ENCODE measurements at places on chromosomes 5 and 9.
A peak's percentile ranks its signal among the peaks of the same experiment; 100 is the strongest.

DNA sequence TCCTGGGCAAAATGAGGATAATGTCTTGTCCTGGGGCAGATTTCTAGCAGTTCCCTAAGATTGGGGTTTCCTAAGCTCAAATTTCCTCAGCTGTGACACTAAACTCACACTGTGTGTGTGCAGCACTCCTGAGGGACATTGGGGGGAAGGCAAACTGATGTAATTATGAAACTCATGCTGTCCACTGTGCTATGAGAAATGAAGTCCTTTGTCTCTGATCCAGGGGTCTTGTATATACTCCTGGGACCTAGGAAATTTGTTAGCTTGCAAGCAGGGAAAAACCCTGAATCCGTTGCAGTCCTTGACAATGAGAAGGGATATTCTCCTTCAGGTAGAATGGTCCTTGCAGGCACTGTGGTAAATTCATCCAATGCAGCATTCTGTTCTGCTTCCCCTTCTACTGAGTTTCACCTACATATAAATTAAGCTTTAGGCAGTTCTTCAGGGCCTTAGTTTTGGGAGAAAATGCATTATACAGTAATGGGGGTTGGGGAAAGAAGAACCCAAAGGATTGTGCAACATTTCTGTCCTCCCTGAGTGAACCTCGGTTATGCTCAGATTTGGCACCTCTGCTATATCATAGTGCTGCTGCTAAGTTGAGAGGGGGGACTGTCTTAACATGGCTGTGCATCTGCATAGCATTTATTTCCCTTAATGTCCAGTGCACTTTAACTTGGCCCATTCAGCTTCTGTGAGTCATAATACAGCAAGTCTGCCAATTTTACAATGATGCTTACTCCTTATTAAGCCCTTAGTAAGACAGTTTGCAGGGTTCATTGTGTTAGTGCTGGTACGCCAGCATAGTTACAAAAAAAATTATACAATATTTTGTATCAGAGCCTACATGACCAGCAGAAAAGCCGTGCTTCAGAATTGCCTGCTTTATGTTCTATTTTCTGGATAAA lies 80.2 kb downstream of the PJA2 start:
- H3K4me3 ChIP-seq = no peak overlapping the region
- no peak overlapping the region for H3K27ac ChIP-seq
- H3K27me3 ChIP-seq = no peaks in the 10 kb centered on the region
- peaks cover 27% of the 10 kb centered on the region for H3K36me3 ChIP-seq
- DNase-seq = no peak
- no peaks in the 10 kb centered on the region for H3K4me1 ChIP-seq

- peak overlapping the region; percentile 97 for H3K4me3 ChIP-seq
- H3K4me1 ChIP-seq = peaks cover 24% of the 10 kb centered on the region
- peaks cover 11% of the 10 kb centered on the region for H3K27me3 ChIP-seq
- H3K36me3 ChIP-seq = no peaks in the 10 kb centered on the region
- H3K27ac ChIP-seq = peak overlapping the region; percentile 97
Observed at GRCh38 chr5:1386274-1386717, 41.4 kb upstream of the CLPTM1L start.

DNA sequence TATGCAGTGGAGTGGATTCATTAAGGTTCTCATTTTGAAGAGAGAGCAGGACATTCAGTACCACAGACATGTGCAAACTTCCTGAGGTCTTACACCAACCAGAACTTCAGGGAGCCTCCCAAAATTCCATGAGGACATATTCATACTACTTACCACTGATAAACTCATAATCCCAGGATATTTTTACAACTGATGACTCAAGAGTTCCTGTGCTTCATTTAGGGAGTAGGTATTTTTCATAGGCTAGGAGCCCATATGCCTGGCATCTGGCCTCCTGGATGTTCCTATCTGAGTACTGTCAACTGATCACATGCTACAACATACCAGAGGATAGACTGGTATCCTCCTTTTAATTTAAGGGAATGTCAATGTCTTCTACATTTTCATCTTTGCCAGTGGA lies 578.0 kb downstream of the EFNA5 start:
- no peaks in the 10 kb centered on the region for H3K27me3 ChIP-seq
- H3K4me3 ChIP-seq = no peak overlapping the region
- H3K4me1 ChIP-seq = no peaks in the 10 kb centered on the region
- H3K27ac ChIP-seq = no peak overlapping the region

DNA sequence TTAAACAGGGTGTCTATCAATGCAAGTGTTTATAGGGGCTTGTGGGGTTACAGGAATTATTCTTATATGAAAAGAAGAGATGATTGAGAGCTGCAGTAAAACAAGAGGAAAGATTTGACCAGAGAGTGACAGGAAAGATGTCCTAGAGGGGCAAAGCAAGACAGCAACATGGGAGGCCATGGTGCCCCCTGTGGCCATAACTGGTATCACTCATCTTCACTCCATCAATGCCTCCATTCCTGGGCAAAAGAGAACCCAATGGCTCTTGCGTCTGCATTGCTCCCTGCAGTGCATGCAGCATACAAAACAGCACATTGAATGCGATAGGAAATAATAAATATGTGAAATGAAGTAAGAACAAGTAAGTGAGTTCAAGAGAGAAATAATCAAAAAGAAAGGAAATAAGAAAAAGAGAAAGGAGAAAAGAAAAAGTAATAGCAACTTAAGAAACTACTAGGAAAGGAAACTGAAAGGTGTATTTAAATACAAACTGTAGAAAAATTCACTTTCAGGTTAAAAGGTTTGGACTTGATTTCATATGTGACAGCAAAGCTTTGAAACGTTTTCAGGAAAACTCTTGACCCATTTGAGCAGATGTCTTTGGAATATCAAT lies 206.6 kb downstream of the SEMA5A start:
- DNase-seq = no peak
- H3K4me1 ChIP-seq = no peaks in the 10 kb centered on the region

DNA sequence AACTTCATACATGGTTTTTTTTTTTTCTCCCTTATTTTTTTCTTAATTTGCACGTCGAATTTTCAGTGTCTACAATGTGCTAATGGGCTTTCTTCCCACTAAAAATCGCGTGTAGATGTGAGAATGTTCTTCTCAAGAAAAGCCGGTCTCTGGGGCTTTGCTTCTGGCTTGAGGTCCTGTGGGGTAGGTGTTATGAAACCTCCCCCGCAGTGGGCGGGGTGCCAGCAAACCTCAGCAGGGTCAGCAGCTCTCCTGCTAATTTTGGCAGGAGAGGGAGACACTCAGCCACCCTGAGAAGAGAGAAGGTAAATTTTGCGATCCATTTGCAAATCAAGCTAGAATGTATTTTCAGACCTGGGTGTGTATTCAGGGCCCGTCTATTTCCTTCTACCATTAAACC lies 59.9 kb downstream of the NPR3 start:
- no peaks in the 10 kb centered on the region for H3K4me1 ChIP-seq
- no peak overlapping the region for H3K27ac ChIP-seq
- H3K4me3 ChIP-seq = no peak overlapping the region
- peaks cover 4% of the 10 kb centered on the region for H3K27me3 ChIP-seq
- no peak for DNase-seq

- peak overlapping the region; percentile 68 for H3K27ac ChIP-seq
- H3K36me3 ChIP-seq = no peaks in the 10 kb centered on the region
- H3K4me3 ChIP-seq = peak overlapping the region; percentile 97
Observed at GRCh38 chr5:98771382-98772109, 1.9 kb upstream of the RGMB start.

DNA sequence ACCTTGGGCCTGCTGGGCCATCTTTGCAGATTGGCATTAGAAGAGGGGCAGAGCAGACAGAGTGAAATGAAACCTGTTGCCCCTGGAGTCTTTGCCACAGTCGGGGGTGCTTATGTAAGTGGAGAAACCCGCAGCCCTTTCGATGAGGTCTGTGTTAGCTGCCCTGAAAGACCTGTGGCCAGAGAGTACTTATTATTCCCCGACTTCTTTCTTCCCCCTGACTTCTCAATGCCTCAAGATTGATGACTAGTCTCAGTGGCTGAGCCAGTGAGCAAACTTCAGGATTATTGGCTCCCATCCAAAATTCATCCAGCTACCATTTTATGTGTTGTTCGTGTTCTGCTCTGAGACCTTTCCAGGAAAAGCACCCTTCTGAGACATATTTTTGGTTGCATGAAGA lies 7.6 kb downstream of the NTRK2 start:
- no peak for DNase-seq
- H3K27me3 ChIP-seq = peaks cover 2% of the 10 kb centered on the region
- no peaks in the 10 kb centered on the region for H3K36me3 ChIP-seq
- no peak overlapping the region for H3K4me3 ChIP-seq

DNA sequence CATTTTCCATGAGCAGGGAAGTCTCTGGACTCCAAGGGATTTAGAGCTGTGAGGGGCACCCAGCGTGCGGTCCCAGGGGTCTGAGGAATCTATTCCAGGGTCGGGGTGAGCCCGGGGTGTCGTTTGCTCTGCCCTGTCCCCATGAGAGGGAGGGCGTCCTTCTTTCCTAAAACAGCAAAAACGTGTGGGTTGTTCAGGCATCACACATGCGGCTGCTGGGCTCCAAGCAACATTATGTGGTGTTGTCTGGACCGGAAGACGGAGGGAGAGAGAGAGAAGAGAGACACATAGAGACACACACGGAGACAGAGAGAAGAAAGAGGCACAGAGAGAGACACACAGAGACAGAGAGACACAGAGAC lies 42.7 kb upstream of the COL5A1 start:
- no peaks in the 10 kb centered on the region for H3K36me3 ChIP-seq
- peaks cover 1% of the 10 kb centered on the region for H3K27me3 ChIP-seq
- no peak overlapping the region for H3K4me3 ChIP-seq
- no peak for DNase-seq
- no peak overlapping the region for H3K27ac ChIP-seq

DNA sequence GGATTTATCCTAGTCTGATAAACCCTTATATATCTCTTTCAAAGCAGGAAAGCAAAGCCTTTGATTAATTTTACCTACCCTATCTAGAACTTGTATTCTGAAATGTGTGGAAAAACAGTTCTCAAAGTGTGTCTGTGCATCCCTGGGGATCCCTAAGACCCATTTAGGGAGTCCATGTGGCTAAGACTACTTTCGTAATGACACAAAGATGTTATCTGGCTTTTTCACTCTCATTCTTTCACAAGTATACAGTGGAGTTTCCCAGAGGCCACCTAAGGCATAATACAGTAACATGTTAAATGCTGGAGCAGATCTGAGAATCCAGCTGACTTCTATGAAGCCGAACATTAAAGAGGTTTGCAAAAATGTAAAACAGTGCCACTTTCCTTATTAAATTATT lies 54.3 kb upstream of the TNFSF15 start:
- H3K4me3 ChIP-seq = no peak overlapping the region
- peaks cover 6% of the 10 kb centered on the region for H3K4me1 ChIP-seq
- no peak for DNase-seq

DNA sequence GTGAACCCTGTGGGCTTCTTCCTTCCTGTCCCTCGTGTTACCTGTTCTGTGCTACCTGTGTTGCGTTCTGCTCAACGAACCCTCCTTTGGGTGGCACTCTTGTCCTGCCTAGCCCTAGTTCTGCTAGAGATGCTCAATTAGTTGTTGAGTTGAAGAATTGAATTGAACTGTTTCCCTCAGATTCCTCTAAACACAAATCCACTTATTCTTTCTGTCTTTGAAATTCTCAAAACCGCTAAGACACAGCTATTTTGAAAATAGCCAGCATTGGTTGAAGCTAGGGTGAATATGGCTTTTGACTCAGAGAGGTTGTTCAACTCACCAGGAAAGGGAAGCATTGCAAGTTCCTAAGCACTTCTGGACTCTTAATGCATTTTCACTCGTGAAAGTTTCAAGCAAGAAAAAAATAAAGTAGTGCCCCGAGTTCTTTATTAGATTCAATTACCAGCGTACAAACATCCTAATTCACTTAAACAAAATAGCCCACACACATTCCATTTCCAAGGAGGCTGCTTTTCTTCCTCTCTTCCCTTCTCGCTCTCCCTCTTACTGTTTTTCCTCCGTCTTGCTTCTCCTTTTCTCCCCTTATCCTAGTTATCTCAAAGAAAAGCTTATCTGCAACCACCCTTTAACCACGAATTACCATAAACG lies 642 bp upstream of the ITGA1 start:
- no peak overlapping the region for H3K27ac ChIP-seq
- no peak for DNase-seq
- peaks cover 11% of the 10 kb centered on the region for H3K4me1 ChIP-seq
- H3K4me3 ChIP-seq = peak overlapping the region; percentile 83

GRCh38 chr5:116772806-116773205 lies 198.2 kb upstream of the SEMA6A start:
- no peaks in the 10 kb centered on the region for H3K27me3 ChIP-seq
- H3K36me3 ChIP-seq = no peaks in the 10 kb centered on the region
- no peaks in the 10 kb centered on the region for H3K4me1 ChIP-seq

DNA sequence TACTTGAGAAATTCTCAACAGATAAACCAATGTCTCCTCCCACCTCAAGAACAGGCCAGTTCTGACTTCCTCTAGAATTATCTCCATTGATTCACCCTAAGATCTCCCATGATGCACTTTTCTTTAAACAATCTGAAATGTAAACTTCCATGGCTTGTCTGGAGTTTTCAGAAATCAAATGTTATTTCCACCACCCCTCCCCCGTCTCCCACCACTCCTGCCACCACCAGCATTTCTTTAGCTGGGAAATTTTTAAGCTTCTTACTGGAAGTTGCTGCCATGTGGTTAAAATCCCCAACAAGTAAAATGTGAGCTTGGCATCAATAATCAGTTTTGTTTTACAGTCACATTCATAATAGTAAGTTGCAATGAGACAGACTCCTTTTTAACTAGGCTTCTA lies 32.8 kb upstream of the BASP1 start:
- H3K27ac ChIP-seq = no peak overlapping the region
- H3K36me3 ChIP-seq = peaks cover 3% of the 10 kb centered on the region
- H3K4me3 ChIP-seq = no peak overlapping the region
- peaks cover 4% of the 10 kb centered on the region for H3K4me1 ChIP-seq
- no peak for DNase-seq

DNA sequence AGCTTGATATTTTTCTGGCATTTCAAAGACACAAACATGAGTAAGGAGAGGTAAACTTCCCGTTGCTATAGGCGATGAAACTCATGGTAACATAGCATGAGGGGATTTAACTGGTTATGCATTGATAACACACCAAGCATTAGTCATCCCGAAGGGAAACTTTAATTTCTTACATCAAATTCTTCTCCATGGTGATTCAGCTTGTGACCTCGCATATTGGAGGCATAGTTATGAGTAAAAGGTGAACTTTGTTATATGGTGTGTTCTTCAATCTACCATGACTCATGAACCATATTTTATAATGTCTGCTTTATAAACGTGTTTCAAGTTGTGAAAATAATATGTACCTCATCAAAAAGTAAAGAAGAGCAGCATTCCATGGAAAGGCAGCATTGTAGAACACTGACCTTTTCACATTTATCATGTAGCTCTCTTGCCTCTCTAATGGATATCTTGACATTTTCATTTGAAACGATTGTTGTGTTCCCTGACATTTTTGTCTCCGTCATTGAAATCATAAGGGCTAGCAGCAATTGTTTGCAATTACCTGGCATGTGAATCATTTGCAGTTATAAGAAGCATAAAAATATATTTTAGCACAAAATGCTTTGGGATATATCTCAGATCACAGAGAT lies 491.8 kb downstream of the ANXA1 start:
- no peaks in the 10 kb centered on the region for H3K36me3 ChIP-seq
- no peaks in the 10 kb centered on the region for H3K4me1 ChIP-seq
- no peak overlapping the region for H3K4me3 ChIP-seq
- DNase-seq = no peak

GRCh38 chr9:74910036-74910435 lies 22.3 kb upstream of the TRPM6 start:
- H3K36me3 ChIP-seq = peaks cover 7% of the 10 kb centered on the region
- H3K27me3 ChIP-seq = peaks cover 14% of the 10 kb centered on the region
- H3K4me3 ChIP-seq = no peak overlapping the region
- DNase-seq = no peak

GRCh38 chr5:8826508-8826907 lies 719.4 kb downstream of the SEMA5A start:
- H3K4me1 ChIP-seq = no peaks in the 10 kb centered on the region
- no peak for DNase-seq
- H3K4me3 ChIP-seq = no peak overlapping the region
- no peak overlapping the region for H3K27ac ChIP-seq
- H3K27me3 ChIP-seq = no peaks in the 10 kb centered on the region

Measured in memory B cell (primary cell).